ENCODE measurements at places on chromosomes 16 and 17.

DNA sequence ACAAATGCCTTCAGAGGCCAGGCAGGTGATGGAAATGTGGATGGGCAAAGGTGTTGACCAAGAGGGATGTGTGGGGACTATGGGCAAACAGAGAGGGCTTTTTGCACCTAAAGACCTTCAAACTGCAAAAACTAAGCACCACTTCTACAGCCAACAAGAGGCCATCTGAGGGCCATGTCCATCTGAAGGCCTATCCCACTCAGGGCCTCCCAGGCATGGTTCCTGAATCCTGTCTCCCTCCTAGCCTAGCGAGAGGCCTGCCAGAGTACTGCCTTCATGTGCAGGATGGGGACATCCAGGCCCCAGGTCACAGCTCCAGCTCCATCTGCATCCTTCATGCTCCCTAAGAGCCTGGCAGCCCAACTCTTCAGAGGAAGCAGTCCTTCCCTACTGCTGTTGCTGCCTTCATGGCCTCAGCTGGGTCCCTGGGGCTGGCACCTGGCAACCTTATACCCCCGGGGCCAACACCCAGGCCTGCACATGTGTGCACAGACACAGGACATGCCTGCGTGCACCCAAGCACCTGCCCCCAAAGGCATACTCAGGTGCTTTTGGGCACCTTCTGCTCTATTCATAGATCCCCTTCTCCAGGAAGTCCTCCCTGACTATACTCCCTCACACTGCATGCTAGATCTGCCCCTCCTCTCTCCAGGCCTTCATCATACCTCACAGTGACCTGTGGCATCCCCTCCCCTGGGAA, 95.2 kb downstream of the C16orf78 start:
- DNase-seq: no peak

DNA sequence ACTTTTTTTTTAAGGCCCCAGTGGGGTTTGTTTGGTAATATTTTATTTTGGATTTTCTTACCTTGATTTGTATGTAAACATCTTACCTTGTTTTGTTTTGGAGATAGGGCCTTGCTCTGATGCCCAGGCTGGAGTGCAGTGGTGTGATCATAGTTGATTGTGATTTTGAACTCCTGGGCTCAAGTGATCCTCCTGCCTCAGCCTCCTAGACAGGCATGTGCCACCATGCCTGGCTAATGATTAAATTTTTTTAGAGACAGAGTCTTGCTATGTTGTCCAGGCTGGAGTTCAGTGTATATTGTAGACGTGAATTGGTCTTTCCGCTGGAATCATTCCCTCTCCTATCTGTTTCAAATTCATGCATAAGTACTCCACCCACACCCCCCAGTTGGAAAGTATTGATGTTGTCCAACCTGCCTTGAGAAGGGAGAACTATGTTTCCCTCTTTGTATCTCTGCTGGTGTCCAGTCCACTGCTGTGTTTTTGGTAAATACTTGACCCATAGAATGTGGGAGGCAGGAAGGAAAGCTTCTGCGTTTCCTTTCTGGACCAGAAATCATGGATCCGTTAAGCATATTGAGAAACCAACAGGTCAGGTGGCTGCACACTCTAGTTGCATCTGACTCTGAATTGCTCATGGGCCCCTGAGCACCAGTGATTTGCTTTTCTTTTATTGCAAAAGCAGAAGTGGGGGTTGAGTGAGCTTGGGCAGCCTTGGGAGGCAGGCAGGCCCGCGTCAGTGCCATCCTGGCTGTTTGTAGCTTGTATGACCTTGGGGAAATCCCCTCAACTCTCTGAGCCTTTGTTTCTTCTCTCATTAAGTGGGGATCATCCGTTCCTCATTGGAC, 25.0 kb downstream of the RMI2 start:
- no peak for DNase-seq

DNA sequence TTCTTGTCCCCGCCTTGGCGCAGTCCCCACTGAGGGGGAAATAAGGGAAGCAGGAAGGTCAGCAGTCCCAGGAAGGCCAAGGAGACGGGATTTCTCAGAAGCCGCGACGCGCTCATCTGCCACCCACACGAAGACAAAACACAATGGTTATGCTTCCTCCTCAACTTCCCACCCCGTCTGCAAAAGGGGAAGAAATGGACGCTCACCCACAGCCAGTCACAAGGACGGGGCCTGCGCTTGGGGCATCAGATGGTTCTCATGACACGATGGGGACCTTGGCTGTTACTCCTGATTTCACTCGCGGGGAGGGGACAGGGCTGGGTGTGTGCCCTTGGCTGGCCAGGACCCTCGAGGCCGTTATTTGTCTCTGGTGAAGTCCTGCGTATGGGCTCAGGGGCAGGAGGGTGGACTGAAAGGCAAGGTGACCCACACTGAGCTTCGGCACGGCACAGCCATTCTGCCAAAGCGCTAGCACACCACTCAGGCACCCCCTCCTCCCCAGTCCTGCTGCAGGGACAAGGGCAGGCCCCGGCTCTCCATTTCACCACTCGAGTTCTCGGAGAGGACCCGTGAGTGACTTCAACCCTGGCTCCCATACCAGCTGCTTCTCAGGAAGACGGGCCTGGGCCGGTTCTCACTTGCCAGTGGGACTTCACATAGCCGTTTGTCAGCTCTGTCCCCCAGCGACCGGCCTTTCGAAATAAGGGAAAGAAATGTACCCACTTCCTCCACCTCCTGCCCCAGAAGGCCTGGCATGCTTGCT, 84.5 kb downstream of the ABR start:
- DNase-seq: no peak

- no peak for DNase-seq
Measured at GRCh38 chr16:1745900-1746692, 25.2 kb downstream of the NME3 start.

- DNase-seq: no peak
Measured at GRCh38 chr16:50702725-50703124, 9.3 kb downstream of the NOD2 start.

- DNase-seq: no peak
Measured at GRCh38 chr16:84246679-84247077, 6.9 kb upstream of the KCNG4 start.
